Hepatic stellate cell (primary cell): ENCODE measurements at places on chromosomes 3 and 15.

DNA sequence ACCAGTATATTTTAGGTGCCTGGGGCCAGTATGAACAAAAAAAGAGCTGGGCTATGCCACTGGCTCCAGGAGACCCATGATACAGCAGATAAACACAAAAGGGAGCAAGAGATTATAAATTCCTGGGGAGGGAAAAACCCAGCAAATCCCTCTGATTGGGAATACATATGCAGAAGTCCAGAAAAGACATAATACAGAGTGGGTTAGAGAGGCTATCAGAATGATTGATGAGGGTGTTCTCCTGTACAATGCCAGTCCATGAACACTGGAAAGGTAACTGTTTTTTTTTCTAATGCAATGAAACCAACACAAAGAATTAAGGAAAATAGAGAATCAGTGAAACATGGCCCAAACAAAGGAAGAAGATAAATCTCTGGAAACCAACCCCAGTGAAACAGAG, 5.4 kb upstream of the VPS39 start:
- no peak for DNase-seq

- no peak for DNase-seq
Measured at GRCh38 chr3:126893651-126894050, 89.3 kb upstream of the PLXNA1 start.

DNA sequence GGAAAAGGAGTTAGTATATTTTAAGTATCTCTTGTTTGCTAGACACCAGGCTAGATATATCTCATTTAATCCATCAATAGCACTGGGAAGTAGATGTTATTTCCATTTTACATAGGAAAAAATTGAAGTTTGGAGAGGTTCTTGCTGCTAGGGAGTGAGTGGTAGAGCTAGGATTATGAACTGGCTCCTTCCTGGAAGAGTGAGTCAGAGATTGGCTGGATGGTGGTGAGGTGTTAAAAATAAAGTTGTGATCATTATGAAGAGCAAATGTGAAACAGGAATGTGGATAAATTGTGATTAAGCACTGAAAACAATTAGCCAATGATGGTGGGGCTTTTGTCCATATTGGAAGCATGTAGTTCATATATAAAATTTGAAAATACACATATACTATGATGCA, 234.2 kb downstream of the WNT5A start:
- DNase-seq, result no peak

- DNase-seq, result no peak
Measured at GRCh38 chr15:96381463-96381862, 51.0 kb downstream of the NR2F2 start.

GRCh38 chr3:51550080-51550819, 11.7 kb downstream of the RAD54L2 start:
- DNase-seq, result no peak

GRCh38 chr3:58664611-58665010, 2.0 kb downstream of the FAM3D start:
- DNase-seq, result no peak

DNA sequence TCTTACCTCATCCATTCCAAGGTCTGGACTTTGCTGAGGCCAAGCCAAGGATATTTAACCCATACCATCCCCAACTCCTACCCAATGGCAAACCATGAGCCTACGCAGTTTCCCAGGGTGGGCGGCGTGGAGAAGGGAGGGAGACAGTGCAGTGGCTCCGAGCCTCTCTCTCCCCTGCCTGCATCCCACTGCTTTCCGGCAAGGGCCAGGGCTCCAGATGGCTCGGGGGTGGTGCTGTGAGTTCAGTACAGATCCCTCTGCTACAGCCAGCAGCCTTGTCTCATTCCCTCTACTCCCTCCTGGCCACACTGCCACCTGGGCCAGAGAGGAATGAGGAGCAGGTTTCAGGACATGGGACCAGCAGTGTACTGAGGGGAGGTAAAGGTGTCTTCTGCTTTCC, 44.3 kb upstream of the APEH start:
- no peak for DNase-seq

DNA sequence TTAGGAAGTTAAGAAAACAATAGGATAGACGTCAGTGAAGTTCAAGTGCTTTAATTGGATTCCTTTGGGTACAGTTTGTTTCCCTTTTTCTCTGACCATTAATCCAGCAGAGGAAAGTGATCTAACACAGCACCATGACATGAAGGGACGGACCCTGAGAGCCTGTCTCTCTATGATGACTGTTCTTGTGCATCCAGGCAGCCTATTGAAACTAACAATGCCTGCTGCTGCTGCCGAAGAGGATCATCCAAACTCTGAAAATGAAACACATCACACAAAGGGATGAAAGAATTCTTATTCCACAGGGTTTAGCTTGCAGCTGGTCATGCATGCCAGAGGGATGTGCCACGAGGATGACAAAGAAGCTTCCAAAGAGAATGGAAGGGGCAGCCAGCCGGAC, 75.5 kb downstream of the ZBTB20 start:
- DNase-seq, result no peak

DNA sequence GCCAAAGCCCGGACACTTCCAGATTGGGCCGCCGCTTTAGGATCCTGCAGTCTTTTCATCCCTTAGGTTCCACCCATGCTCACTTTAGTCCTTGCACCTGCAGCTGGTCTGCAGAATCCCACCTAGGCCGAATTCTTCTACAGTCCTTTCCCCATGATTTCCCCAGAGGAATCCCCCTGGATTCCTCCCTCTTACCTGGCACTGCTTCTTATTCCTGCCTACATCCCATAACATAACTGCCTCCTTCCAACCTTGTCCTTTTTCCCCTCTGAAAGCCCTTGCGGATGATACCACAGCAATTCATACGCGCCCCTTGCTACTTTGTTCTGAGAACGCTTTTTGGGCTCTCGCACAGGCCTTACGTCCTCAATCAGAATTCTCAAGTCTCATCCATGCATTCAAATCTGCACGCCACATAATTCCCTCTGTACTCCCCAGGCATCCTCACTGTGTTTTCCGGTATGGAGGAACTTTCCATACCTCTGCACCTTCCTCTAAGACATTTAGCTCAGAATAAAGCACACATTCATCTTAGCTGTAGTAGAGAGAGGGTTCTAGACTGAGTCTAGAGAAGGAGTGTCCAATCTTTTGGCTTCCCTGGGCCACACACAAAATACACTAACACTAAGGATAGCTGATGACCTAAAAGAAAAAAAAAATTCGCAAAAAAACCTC, 619 bp downstream of the EIF2AK4 start:
- no peak for DNase-seq

DNA sequence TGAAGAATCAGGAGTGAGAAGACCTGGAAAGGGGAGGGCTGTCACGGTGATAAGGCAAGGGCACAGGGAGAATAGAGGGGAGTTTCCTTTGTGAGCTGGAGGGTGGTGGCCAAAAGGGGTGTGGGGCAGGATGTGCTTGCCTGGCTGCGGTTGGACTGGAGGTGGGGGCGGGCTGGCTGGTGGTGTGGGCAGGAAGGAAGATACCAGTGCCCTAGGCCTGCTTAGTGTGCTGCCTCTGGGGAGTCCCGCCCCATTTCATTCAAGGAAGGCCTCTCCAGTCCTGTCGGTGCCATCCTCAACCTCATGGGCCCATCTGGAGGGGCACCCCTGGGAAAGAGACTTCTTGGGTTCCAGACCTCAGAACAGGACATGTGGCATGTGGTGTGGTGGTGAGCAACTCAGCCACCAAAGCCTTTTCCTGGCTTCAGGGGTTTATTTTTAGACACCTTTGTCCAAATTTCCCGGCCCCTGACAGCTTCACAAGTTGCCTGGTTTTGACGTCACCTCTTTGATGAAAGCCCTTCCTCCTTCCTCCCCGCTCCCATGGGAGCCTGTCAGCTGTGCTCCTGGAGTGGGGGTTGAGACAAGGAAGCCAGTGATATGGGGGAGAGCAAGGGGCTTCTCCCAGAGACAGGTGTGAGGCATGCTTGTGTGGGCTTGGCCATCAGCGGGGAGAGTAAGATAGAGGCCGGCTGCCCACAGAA, 15.6 kb downstream of the TEX264 start:
- DNase-seq, result no peak

DNA sequence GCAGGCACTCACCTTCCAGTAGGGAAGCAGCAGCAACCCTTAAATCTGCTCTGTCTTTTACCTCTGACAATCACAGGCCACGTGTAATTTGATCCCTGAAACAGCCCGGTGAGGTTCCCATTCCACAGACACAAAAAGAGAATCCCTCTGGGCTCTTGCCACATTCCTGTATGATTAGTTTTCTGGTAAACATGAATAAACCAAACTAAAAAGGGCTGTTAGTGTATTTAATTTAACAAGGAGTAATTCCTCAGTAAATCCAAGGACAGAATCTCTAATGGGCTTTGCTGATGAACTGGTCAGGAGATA, 186.9 kb downstream of the FAM43A start:
- peak; percentile 22 for DNase-seq

- no peak for DNase-seq
Measured at GRCh38 chr15:91552555-91552954, 301.0 kb upstream of the SLCO3A1 start.

- no peak for DNase-seq
Measured at GRCh38 chr3:197104738-197105137, 75.1 kb upstream of the MELTF start.

- no peak for DNase-seq
Measured at GRCh38 chr3:160735826-160736225, 20.2 kb upstream of the PPM1L start.

- peak; percentile 90 for DNase-seq
Measured at GRCh38 chr3:124774327-124774718, 44.1 kb downstream of the UMPS start.
